ENCODE measurements at places on chromosomes 6 and 20.

GRCh38 chr6:13315896-13316295 is 12.4 kb downstream of the TBC1D7 start:
- no peak for DNase-seq

DNA sequence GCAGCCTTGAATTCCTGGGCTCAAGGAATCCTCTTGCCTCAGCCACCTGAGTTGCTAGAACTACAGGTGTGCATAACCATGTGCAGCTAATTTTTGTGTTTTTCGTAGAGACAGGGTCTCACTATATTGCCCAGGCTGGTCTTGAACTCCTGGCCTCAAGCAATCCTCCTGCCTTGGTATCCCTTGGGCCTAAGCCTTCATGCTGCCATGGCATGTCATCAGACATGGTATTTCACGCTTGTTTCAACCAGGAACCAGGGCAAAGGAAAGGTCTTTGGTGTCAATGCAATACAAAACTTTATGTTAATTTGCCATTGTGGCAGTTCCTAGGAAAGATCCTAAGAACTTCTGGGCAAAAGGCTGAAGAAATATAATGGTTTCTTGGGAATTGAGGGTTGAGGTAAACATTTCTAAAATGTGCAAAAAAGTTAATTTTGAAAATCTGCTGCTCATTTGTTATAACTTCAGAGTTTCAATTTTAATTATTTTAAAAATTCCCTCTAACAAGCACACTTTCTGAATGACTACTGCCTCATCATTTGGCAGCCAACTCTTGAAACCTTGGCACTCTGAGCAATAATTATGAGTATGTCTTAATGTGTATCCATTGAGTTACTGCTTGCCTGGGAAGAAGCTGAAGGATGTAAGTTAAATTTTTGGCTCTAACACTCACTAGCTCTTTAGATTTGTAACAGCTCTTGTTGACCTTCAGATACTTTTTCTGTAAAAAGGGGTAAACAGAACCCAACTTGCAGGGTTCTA is 154.1 kb downstream of the GJA10 start:
- no peak for DNase-seq

DNA sequence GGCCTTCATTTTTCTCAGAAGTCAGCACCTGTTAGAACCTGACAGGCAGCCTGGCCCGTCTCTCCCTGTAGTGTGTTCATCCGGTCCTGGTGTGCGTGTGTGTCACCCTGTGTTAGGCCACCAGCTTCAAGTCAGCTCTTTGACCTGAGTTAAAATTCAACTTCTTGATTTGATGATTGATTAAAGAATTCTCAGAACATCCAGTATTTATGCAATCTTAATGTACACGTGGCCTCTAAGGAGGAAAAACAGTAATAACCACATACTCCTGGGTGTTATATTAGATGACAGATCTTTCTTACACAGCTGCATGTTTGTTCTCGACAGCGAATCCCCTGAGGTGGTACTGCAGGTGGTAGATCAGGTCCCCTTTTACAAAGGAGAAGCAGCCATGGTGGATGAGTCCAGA is 19.1 kb upstream of the TMEM217 start:
- no peak for DNase-seq

DNA sequence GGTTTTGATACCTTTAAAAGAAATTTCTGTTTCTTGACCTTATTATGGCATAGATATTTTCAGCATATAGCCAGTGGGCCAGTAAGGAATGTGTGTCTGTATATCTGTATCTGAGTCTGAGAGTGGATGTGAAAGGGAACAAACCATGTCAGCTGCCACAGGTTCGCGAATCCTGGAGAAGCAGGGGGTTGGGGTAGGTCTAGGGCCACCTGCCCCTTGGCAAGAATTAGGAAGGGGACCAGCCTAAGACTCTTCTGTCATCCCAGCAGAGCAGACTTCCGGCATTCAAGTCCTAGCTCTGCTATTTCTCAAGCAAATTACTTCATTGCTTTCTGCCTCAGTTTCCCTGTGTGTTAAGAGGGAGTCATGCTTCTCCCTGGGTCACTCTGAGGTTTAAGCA is 180.3 kb upstream of the SNX9 start:
- DNase-seq, result no peak

DNA sequence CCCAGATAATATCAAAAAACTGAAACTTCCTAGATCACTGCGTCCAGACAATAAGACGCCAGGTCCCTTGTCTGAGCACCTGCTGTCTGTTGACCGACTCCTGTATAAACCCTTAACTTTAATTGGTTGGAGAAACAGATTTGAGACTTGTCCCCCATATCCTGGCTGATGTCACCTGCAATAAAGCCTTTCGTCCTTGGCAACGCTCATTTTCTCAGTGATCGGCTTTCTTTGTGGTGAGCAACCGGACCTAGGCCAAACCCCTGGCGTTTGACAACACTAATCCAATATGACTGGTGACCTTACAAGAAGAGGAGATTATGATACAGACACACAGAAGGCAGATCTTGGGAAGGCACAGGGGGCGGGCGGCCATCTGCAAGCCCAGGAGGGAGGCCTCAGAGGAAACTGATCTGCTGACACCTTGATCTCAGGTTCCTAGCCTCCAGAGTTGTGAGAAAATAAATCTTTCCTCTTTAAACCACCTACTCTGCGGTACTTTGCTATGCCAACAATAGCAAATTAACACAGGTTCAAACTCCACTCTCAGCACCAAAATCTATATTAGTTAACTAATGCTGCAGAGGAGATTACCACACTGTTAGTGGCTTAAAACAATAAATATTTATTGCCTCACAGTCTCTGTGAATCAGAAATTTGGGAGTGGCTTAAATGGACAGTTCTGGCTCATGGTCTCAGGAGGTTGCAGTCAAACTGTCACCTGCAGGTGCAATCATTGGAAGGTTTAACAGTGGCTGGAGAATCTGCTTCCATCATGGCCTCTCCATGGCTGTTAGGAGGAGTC is 178.7 kb downstream of the OTOR start:
- no peak for DNase-seq

DNA sequence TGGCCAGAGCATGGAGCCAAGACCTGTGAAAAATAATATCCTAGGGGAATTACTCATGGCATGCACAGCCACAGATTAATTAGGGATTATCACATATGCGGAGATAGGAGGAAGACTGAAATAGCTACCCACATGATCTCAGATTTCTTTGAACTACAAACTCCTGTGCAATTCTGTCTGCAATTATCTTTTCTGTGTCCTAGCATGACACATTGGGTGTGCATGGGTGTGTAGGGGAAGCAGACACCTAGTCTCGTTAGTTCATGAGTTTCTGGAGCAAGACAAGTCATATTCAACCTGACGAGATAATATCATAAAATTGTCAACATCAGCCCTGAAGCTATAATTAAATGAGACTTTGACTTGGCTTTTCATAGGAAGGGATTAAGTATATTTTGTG is 3.6 kb upstream of the SLC17A4 start:
- no peak for DNase-seq

GRCh38 chr6:127520066-127520465 is 931 bp upstream of the MTCL3 start:
- no peak for DNase-seq
